ENCODE measurements at places on chromosomes 1 and 21.
A peak's percentile ranks its signal among the peaks of the same experiment; 100 is the strongest.

- DNase-seq: peak; percentile 45
Observed at GRCh38 chr1:2412773-2413494, 570 bp upstream of the PEX10 start.

DNA sequence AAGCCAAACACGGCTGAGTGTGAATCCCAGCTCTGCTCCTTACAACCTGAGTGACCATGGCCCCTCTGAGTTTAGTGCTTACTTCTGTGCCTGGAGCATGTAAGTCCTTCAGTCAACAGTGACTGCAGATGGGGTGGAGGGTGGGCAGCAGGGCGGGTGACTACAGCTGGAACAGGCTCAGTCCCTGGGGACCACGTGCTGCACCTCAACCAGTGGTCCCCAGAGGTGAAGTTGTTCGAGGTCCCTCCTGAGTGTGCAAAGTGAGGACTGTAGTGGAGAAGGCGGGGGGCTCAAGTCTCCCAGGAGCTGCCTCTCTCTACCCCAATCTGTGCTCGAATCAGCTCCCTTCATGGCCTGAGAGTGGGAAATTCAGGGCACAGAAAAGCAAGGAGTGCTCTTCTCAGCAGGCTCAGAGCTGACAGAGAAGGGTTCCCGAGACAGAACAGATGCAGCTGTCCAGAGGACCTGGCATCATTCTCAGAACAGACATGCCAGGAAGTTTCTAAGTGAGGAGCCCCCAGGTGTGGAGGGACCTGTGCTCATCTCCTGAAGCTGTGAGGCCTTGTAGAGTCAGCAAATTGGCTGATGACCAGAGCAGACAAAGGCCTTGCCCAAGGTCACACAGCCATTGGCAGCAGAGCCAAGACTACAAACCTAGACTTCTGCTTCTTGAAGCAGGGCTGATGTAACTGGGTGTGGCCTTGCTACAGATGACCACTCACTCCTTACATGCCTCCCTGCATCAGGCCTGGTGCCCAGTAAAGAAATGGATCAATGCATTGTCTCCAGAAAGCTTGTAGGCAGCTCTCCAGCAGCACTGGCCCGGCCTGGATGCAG is 61.7 kb upstream of the EDN2 start:
- DNase-seq: no peak

- DNase-seq: no peak
Observed at GRCh38 chr1:187121661-187122060, 292.9 kb downstream of the PLA2G4A start.

GRCh38 chr1:175033953-175034352 is 10.7 kb upstream of the MRPS14 start:
- no peak for DNase-seq

DNA sequence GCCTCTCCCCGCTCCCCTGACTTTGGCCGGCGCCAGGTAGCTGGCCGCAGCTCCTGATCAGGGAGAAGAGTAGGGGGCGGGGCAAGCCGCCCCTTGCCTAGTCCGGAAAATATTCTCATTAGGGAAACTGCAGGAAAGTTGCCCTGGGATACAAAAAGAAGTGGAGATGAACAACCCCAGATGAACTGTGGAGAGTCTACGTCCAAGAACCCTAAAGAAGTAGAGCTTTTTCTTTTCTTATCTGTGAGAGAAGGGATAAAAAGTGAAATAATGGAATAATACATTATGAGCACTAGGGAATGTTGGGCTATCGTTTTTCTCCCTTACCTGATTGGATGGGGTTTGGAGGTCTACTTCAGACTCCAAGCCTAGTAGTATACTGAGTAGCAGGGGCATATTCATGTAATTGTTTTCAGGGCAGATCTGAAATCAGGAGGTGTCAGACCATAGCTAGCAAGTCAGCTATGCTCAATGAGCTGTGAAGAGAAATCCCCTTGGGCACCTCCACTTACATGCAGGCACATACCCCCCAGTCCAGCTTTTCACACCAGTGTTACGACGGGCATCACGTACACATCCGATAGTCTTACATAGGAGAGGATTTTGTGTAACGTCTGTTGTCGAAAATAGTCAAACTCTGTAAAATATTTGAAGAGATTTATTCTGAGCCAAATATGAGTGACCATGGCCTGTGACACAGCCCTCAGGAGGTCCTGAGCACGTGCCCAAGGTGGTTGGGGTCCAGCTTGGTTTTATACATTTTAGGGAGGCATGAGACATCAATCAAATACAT is 1.7 kb upstream of the DUSP10 start:
- no peak for DNase-seq

DNA sequence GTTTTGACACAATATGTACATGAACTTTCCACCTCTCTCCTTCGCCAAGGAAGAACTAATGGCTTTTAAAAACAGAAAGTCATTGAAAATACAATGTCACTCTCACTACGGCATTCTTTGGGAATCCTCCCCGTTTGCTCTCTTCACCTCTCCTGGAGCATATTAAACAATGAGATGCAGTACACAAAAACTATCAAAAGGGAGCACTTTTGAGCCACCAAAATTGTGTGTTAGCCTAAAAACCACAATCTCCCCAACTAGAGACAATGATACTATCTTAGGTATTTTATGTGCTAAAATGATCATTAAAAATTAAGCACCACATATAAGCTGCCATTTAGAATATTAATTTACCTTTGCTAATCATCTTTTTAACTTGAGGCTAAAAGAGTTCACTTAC is 425.5 kb downstream of the KCTD3 start:
- DNase-seq: no peak

- no peak for DNase-seq
Observed at GRCh38 chr1:15692121-15692682, 8.1 kb downstream of the PLEKHM2 start.

- no peak for DNase-seq
Observed at GRCh38 chr1:202234331-202235002, 40.9 kb downstream of the LGR6 start.

DNA sequence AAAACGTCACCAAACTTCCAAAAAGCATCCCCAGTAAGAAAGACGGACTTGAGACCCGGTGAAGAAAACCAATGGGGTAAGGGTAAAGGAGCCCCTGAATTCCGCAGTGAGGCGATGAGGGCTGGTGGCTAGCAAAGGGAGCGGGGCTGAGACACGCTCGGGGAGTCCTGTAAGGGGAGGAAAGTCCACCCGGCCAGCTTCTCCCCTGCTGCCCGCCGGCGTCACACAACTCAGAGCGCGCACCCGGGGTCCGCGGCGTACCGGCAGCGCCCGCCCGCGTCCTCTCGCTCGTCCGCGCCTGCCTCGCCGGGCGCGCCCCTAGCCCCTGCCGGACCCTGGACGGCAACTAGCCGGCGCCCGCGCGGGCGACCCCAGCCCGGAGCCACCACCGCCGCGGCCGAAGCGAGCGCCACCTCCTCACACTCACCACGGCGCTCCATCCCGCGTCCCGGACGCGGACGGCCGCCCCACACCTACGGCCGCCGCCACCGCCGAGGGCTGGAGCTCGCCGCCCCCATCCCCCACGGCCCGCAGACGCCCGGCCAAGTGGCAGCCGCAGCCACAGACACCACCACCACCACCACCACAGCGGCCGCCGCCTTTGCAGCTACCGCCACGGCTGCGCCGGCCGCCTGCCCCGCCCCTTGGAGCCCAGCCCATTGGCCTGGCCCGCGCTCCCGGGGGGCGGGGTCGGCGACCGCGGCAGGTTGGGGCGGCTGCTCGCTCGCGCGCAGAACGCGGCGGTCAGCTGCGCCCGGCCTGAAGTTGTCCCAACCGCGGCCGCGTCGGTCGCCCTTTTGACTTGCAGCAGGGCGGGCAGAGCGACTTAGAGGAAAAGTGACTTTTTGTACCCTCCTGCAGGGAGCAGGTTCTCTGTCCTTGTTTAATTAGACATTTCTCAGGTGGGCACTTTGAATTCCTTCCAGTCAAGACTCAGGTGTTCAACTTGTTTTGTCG is 10.0 kb upstream of the ARHGAP29 start:
- DNase-seq: peak; percentile 71

DNA sequence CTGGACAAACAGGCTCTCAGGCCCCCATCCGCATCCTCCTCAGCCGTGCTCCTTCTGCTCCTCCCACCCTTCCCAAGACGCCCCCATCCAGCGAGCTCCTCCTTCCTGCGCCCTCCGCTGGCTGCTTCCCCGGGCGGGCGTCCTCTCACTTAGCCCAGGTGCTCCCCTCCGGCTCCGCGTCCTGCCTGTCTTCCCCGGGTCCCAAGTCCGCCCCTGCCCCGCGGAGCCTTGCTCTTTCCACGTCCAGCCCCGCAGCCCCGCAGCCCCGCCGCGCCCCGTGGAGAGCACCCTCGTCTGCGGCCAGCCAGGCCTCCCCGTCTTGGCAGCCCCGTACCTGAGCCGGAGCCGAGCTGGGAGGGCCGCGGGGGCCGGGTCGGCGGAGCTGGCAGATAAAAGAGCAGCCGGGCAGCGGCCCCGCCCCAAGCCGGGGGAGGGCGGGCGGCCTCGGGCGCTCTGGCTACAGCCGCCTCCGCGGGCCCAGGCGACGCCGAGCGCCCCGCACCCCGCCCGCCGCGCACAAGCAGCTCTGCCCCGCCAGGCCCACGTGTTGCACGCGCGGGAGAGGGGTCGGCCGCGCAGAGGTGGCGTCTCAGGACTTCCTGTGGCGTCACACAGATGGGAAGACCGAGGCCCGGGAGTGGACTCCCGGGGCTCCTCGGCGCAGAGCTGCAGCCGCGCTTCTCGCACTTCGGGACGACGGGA is at the start of gene PAQR7:
Gene PAQR7, minus strand, starts transcription at position 555 of the 702 bp plus-strand sequence. CDS start 11,869 bp downstream, outside the sequence.
- peak; percentile 86 for DNase-seq

GRCh38 chr1:197696372-197696771 is 78.9 kb downstream of the DENND1B start:
- no peak for DNase-seq

- no peak for DNase-seq
Observed at GRCh38 chr1:163248064-163248463, 45.3 kb upstream of the RGS5 start.

- DNase-seq: no peak
Observed at GRCh38 chr1:58183286-58183685, 363.2 kb downstream of the OMA1 start.

DNA sequence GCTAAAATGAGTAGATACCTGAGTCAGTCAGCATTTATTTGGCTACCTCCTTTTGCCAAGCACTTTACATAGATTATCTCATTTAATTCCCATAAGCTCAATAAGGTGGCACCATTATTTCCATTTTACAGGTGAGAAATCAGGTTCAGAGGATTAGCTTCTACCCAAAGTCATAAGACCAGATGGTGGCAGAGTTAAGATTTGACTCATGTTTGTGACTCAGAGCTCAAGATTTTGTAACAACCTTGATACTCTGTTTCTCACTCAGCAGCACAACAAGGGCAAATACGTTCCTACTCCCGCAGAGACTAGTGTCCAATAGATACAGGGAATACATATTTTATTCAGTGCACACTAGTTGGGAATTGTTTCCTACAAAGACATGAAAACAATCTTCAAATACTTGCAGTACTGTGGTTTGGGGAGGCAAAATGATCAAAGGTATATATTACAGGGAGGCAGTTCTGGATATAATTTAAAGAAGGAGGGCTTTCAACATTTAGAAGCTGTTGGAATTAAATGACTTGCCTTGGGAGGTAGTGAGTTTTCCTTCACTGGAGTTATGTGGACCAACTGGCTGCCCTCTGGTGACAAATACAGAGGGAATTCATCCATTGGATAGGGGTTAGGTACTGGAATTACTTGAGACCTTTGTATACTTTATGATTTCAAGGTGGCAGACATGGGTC is 3.6 kb downstream of the LEPR start:
- no peak for DNase-seq

DNA sequence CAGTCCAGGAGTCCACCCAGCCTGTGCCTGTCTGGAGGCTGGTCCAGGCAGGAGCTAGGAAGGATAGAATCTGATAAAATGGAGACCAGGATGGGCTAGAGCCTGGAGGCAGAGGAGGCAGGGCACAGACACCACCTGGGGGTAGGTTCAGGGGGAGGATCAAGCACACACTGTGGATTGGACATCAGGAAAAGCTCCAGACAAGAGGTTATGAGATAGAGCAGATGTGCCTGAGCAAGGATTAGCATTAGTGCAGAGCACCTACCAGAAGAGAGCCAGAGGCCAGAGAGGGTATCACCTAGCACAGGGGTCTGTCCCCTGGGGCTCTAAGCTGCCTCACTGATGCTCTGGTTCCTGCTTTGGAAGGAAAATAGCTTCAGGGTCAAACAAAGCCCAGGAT is 216.7 kb upstream of the ZC3H12A start:
- DNase-seq: no peak

DNA sequence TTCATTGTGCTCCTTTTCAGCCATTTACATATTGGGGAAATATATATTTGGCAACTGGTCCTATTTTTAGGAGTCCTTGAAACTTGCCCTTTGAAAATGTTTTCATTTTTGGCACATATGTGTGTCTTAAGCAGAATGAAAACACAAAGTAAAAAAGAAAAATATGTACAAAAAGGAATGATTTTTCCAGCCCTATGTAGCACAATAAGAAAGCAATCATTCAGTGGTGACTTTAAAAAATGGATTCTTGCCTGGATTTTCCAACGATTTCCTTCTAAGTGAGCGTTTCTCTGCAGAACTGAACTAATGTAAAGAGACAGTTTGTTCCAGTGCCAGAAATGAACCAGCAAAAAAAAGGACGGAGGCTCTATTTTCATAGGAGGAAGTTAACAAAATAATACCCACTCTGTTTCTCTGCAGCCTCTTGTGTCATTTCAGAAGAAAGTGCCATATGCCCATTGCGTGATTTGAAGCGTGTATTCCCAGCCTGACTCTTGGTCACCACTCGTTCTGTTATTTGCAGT is 340.1 kb downstream of the SETD4 start:
- DNase-seq: no peak

DNA sequence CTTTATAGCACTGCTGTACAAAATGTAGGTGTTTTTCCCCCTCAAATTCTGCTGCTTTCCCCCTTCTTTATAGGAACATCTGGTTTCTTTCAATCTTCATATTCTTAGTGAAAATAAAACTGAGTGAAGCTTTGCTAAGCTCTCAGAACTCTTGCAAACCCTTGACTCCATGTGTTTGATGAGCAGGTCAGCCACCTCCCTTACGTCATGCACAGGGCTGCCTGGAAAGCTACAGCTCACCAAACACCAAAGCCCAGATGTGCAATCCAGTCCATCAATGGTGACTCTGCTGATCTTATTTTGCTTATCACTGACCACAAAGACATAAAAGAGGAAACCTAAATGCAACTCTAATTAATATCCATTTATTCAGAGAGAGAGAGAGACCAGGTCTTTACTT is 5.5 kb downstream of the CACNA1E start:
- DNase-seq: no peak

GRCh38 chr1:185515696-185516095 is 198.7 kb upstream of the IVNS1ABP start:
- DNase-seq: no peak

DNA sequence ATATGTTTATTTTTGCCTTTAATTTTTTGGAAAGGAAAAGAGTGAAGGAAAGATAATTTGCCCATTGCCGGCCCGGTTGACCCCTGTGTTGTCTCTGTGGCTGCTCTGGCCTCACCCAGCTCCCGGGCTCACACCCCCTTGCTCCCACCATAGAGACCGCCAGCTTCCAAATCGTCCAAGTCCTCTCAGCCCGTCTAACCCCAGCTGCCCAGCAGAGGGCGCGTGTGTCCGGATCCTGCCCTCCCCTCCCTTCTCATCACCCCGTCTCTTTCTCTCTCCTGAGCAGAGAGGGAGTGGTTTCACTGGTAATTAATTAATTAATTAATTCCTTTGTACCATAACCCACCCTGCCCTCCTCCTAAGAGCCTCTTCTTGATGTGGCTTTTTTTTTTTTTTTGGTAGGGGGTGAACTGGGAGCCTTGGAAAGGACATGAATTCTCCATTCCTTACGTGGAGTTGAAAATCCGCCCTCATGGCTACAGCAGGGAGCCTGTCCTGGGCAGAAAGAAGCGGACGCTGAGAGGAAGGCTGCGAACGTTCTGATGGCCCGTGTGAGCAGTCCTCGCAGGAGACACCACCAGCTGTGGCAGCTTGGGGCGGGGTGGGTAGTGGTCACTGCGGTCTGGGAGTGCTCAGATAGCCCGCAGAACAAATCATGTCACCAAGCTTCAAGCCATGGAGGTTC is 45.9 kb downstream of the KIAA0040 start:
- peak; percentile 22 for DNase-seq
